ENCODE measurements at places on chromosomes 6 and 20.

DNA sequence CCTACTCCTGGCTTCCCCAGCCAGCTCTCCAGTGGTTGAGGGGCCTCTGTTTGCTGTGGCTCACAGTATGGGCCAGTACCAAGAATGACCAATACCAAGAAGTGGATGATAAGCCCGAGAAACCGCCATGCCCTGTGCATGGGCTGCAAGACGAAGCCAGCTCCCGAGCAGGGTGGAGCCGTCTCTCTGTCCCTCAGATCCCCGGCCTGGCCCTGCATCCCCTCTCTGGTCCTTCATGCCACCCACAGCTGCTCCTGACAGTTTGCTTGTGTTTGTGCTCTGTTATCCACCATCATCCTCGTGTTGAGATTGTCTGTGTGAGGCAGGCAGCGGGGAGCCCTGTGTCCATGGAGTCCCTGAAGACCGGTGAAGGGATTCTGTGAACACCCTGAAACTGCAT is 36.1 kb downstream of the GABRR2 start:
- DNase-seq: no peak

- no peak for DNase-seq
Measured at GRCh38 chr6:154433477-154434241, 76.8 kb downstream of the CNKSR3 start.

DNA sequence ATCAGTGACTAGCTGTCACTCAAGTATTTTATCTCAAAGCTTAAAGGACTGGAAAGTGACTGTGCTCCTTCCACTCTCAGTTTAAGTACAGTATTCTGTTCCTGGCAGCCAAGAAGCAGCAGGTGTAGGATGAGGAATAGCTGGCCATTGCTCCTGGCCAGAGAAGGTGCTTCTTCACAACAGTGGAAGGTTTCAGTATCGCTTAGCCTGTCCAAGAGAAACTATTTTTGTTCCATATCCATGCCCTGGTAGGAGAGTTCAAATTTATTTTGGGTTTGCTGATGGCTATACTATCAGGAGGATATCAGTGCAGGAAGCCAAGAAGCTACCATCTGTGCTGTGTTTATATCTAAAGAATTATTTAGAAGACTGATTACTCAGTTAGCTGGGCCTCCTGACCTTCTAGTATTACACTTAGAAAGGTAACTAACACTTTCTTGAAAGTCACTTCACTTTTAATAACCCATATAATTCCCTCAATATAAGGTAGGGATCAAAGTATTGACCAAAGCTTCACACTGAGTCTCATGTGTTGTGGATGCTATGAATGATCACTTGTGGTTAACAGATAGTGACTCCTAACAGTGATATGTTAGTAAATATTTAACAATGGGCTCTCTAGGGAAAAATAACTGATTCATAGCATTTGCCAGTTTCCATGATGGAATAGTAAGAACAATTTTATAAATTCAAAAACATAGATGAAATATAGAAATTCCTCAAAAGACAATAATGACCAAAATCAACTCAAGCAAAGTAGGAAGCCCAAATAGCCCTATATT is 99.9 kb downstream of the AIG1 start:
- DNase-seq: no peak

DNA sequence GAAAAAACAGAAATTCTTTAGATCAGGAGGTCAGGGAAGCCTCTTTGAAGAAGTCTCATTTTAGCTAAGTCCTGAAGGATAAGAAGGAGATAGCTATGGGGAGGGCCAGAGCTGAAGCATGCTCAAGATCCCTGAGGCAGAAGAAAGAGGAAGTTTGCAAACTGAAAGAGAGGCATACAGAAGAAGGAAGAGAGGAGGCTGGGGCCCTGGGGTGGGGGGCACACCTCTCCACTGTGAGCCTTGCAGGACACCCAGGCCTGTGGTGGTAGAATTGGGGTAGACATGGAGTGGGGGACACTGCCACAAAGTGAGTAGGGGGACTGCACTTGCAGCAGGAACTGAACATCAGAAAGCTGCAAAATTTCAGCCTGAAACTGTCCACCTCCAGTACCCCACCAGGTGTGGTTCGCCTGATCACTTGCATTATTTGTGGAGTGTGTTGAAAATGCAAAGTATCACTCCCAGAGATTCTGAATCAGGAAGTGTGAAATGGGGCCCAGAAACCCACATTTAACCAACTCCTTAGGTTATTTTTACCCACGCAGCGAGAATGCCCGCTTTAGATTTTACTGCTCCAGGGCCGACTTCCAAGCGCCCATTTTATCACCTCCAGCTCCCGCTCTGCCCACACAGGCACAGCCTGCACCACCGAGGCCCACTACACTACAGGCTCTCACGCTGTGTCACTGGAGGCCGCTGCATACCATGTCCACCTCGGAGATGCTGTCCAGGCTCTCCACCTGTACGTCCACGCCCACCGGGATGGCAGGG is 44.0 kb downstream of the GABRR2 start:
- no peak for DNase-seq

DNA sequence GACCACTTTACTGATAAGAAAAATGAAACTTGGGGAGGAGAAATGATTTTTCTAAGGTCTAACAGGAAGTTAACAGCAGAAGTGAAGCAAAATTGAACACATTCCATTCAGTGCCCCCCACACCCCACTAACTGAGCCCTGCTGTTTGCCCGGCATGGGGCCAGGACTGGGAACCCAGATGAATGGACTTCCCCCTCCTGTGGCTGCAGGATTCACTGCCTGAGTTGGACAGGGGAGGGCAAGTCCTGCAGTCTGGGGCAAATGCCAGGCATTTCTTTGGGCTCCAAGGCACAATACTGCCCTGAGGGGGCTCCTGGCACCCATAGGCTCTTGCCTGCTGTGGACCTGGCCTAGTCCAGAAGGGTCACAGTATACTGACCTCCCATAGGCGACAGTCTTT is 28.3 kb downstream of the FYN start:
- DNase-seq: no peak

DNA sequence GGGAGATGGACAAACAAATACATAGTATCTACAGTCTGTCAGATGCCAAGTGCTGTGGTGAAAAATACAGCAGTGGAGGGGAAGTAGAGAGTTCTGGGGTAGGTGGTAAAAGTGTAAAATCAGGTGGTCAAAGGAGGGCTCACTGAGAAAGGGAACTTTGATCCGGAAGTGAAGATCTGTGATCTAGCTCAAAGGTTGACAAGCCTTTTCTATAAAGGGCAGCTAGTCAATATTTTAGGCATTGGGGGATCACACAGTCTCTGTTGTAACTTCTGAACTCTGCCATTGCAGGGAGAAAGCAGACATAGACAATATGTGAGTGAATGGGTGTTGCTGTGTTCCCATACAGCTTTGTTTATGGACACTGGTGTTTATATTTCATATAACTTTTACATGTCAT is 38.6 kb downstream of the SH3BGRL2 start:
- no peak for DNase-seq

DNA sequence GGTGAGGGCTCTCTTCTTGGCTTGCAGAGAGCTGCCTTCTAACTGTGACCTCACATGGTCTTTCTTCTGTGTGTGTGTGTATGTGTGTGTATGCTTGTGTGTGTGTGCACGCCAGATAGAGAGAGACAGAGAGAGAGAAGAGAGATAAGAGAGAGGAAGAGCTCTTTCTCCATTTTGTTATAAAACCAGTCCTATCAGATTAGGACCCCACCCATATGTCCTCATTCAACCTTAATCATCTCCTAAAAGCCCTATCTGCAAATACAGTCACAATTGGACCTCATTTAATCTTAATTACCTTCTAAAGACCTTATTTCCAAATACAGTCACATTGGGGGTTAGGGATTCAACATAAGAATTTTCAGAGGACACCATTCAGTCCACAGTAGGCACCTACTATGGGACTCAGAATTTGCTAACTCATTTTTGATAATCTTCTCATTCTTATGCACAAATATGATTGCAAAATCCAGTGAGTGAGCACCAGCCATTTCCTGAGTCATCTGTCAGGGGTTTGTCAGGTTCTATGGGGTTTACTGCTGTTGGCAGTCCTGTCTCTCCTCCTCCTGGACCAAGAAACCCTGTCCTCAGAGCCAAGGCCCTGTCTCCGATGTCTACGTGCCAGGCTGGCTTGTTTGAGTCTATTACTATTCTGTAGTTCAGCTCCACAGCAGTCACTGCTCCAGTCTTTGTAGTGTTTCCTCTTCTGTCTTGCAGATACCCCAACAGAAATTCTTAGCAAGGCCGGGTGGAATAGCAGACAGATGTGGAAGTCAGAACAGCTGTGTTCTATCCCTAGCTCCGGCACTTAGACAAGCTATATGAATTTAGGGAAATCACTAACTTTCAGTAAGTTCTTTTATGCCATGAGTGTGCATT is 59.0 kb upstream of the FAM184A start:
- no peak for DNase-seq

- DNase-seq: no peak
Measured at GRCh38 chr6:35694462-35694861, 5.7 kb upstream of the FKBP5 start.
